ENCODE measurements at places on chromosomes 5 and 9.

DNA sequence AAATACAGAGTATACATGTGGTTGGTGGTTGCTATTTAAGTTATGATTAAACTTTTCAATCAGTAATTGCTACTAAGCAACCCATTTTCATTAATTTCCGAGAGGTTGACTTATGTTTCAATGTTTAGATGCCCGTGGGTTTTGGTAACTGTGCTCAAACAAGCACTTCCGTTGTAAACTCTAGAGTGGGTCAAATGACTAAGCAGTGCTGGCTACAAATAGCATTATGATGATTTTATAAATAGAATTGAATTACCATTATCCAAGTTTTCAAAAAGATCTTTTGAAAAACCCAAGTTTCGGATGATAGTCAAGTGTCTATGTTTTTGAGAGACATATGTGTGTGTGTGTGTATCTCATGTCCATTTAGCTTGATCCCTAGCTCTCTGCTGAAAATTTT, 2369.4 kb upstream of the ACO1 start:
- DNase-seq: no peak

DNA sequence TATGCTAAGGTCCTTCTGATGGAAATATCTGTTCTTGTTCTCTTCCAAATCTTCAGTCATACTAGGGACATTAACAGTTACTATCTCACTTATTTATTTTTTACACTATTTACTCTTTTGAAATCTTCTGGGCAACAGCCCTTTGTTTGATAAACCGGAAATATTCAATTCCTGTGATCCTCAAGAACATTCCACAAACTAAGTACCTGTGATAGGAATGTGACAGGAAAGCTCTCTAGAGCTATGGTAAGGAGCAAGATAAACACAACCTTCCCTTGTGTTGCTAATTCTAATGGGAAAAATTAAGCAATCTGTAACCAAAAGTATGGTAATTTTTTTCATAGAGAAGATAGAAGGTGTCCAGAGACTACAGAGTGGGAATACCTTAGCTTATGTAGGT, 22.0 kb upstream of the ANKRD34B start:
- DNase-seq: no peak

- peak; percentile 5 for DNase-seq
These were observed 316.6 kb downstream of the AGTPBP1 start for GRCh38 chr9:85425153-85425611.

GRCh38 chr9:127201731-127202130, 62.8 kb upstream of the GARNL3 start:
- DNase-seq: no peak
